SK-MEL-5 (cell line): ENCODE measurements at places on chromosomes 2 and 18.

GRCh38 chr2:132538331-132538855 lies 121.8 kb downstream of the GPR39 start:
- no peak for DNase-seq

DNA sequence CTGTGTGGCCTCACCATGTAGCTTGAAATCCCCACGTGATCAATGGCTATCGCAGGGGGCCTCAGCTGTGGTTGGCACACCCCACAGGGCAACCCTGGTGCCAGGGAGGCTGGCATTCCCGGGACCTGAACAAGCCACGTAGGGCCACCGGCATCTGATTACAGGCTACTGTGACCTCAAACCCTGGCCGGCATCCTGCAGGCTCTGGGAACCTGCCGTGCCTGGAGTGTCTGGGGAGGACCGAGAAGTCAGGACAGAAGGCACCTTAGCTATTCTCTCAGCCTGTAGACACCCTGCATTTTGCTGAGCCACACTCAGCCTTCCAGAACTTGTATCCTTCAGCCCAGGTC lies 213.0 kb downstream of the GLI2 start:
- no peak for DNase-seq

DNA sequence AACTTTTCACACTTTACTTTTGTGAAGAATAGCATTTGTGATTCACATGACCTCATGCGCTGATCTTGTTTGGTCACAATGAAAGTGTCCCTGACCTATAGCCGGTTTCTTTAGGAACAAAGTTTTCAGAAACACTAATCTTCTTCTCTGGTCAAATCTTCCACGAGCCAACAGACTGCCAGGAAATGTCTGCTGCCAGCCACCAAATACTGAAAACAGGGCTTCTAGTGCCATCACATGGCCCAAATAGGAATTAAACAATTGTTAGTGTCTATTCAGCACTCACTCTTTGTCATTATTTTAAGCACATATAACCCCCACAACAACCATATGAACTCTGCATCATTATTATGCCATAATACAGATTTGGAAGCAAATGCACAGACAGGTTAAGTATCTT lies 286.5 kb upstream of the SYT4 start:
- peak; percentile 65 for DNase-seq

DNA sequence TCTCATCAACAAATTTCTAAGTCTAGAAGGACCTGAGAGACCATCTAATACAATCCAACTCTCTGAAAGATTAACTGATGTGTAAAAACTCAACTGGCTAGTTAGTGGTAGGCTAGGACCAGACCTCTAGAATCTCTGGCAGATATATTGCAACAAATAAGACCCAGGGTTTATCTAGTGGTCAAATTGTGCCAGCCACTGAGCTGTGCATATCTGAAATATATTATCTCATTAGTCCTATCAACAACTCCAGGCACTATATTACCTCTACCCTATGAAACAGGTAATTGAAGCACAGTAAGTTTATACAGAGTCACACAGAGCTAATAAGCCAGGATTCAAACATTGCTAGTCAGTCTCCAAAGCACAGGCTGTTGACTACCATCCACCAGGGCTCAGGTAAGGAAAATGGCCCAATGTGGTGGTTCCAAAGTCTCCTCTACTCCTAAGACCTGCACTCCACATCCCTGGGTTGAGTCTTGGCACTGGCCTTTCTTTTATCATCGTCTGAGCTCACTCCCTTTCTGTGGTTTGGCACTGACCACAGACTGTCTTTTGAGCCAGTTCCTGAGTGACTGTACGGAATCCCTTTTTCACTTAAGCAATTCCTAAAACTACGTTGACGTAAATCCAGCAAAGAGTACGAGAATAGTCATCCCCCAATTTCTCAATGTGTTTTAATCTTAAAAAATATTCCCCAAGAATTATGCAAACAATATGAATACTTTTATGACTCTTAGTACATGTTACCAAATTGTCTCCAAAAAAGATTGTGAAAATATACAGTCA lies 11.9 kb upstream of the PID1 start:
- peak; percentile 26 for DNase-seq

DNA sequence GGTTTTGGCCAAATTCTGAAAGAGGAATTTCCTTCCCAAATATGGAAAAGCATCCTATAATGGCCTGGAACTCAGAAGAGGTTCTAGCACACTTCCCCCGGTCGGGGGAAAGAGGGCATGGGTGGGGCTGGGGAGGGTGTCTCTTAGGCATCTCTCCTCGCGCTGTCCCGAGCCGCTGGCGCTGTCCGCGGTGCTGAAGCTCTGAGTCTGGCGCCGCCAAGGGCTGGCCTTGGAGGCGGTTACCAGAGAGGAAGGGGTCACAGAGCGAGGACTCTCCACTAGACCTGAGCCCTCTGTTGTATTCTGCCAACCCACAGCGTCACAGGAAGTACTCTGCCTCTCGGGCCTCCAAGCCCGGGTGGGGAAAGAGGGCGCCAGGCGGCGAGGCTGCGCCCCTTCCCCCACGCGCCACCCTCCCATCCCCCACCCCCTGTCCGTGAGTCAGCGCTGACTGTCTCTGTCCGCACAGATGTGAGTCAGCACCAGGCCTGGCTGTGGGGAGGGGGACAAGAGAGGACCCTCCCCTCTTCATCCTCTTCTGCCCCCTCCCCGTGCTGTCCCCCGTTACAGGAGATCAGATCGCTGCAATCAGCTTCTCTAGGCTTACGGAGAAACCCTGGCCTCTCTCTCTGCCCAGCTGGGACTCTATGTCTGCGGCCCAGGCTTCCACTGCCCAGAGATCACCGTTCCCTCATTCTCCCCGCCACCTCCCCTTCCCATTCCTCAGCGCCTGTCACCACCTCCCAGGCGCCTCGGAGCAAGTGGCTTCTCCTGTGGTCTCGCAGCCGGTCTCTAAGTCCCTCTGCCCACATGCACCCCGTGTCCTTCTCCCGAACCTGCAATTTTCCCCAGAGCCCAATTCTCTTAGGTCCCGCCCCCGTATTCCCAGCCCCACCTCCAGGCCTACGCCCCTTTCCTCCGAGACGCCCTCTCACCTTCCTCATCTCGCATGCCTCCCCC lies 779 bp downstream of the PTPRN start:
- DNase-seq, result peak; percentile 60

GRCh38 chr2:240387669-240388358 lies 47.6 kb upstream of the GPC1 start:
- peak; percentile 20 for DNase-seq

- no peak for DNase-seq
These were observed 302.3 kb downstream of the IRS1 start for GRCh38 chr2:226497146-226497909.

GRCh38 chr2:124911560-124911959 lies 886.5 kb downstream of the CNTNAP5 start:
- DNase-seq, result no peak

GRCh38 chr2:96105994-96106715 lies 10.2 kb downstream of the ADRA2B start:
- no peak for DNase-seq

DNA sequence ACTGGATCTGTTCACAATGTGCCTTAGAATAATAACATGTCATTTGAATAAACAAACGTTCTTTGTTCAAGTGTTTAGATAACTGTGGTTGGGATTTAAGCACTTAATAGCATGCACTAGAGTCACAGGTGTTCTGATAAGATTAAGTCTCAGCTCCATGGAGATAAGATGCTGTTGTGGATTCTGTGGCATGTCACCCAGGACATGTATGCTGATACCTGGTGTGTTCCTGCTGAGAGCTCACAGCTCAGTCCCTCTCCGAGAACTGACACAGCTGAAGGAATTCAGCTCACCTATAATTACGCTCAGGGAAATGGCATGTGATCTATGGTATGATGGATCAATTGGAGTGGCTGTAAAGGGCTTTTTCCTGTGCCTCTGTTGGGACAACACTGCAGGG lies 75.4 kb upstream of the ST6GAL2 start:
- no peak for DNase-seq

DNA sequence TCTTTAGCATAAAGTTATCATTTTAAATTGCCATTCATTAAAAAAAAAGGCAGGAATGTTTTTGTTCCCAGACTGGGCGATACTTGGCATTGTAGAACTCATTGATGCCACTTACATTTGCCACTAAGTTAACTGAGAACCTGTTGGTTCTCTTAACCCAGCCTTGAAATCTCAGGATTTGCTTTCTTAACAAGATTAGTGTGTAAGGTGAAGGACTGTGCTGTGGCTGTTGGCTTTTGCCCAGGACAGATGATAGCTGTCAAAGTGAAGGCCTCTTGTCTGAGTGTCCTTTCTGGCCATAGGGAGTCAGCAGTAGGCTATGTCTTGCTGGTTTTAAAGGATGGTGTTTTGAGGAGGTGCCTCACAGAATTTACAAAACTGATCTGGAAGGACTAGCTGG lies 2.6 kb downstream of the DPYSL5 start:
- DNase-seq, result no peak

DNA sequence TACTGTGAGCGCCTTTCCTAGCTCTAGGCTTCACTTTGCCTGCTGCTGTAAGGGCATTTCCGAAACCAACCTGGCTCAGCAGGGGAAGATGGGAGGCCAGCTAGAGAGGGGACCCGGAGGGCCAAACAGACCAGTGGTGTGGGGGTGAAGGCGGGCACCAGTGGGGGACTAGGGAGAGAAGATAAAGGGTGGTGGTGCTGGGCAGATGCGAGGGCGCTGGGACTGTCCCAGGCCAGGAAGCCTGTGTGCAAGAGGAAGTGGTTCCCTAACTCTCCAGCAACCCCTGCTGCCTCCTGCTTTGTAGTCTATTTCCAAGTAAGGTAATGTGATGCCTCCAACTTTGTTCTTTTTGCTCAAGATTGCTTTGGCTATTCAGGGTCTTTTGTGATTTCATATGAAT lies 73.1 kb downstream of the DNAH7 start:
- DNase-seq, result no peak
